ENCODE measurements at places on chromosomes 3 and 15.

DNA sequence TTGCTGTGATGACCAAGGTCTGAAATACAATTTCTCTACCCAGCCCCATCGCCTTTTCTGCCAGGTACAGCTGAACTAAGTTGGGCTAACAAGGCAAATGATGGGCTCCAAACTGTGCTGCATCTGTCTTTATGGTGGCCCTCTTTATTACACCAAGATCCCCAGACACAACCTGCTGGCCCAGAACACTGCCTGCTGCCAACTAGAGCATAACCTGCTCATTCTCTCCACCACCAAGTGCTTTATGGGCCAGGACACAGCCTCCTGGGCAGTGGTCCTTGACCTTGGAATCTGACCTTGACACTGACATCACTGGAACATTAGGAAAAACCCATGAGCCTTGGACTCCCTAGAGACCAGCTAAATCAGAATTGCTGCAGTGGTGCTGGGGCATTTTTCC lies 3.3 kb downstream of the LINS1 start:
- no peak for DNase-seq

- DNase-seq, result peak; percentile 17
These were observed at the start of gene NR2F2 for GRCh38 chr15:96330450-96331143. Gene NR2F2 (plus strand): TSS chr15:96330700. CDS start chr15:96332106, 1,406 bp downstream.

DNA sequence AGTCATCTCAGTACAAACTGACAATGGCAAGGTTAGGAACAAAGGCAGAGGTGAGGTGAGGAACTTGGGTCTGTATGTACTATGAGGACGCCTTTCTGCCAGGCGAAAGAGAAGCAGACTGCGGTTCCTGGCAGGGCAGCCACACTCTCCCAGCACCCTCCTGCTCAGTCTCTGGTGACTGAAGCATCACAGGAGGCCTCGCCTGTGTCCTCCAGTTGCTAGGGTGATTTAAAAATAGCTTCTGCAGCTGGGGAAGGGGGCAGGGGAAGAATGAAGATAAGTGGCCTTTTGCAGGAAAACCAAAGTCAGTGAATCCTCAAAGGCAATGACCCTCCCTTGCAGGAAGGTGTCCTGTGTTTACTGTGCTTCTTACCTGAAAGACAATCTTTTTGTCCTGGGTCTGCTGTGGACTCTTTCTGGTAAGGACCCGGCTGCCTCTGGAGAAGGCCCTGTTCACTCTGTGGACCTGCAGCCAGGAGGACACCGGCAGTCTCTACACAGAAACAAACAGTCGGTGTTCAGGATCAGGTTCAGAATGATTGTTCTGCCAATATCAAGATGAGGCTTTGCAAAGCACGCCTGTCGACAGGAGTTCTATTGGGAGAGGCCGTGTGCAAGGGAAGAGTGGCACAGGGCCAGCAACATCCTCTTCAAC lies 65.7 kb upstream of the DGKG start:
- no peak for DNase-seq

- DNase-seq, result no peak
These were observed 10.8 kb downstream of the WDR5B start for GRCh38 chr3:122405015-122405414.

DNA sequence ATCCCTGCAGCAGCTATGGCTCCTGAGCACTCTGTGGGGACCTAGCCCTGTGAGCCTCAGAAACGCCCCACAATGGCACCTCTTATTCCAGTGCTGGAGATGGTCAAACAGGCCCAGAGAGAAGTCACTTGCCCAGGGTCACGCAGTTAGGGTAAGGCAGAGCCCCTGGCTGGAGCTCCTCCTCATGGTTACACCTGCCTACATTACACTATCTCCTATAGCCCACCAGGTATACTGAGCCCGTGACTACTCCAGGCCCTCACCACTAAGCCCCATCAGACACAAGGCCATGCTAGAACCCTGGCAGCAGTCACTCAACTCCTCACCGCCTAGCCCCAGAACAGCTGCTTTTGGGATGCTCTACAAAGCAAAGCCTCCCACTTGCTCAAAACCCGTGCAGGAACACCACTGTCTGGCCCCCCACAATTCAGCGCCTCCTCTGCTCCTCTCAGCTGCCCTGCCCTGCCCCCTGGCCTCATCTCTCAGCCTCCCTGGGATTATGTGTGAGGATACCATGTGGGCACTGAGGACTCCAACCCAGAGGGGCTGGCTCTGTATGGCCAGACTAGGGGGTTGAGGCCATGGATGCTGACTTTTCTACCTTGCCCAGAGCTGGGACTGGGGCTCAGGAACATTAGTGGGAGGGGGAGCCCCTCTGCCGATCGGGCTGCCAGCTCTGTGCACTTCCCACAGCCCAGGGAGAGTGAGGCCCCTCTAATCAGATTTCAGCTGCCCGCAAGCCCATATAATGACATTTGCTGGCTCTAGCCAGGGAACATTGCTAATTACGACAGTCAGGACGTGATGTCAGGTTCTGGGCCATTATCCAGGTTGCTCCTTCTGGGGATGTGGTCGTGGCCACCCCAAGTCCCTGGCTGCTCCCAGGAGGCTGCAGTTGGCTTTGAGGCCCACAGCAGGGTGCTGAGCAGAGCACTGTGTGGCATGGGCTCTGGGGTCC lies 4.0 kb downstream of the NT5DC2 start:
- no peak for DNase-seq

DNA sequence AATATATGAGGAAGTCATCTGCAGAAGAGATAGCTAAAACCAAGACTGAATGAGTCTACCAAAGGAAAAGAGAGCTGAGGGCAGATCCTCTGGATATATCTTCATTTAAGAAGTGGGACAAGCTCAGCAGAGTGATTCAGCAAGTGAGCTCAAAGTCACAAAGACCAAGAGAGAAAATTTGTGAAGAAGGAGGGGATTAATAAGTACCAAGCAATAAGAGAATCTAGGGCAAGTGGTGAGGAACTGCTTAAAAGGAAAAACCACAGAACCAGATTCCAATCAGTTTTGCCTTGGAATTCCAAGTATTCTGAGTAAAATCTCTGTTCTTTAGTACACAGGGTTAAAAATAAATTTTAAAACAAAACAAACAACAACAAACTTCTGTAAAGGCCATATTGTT lies 3.6 kb downstream of the EHHADH start:
- no peak for DNase-seq

GRCh38 chr15:25242957-25243799 lies 195.6 kb downstream of the UBE3A start:
- no peak for DNase-seq

DNA sequence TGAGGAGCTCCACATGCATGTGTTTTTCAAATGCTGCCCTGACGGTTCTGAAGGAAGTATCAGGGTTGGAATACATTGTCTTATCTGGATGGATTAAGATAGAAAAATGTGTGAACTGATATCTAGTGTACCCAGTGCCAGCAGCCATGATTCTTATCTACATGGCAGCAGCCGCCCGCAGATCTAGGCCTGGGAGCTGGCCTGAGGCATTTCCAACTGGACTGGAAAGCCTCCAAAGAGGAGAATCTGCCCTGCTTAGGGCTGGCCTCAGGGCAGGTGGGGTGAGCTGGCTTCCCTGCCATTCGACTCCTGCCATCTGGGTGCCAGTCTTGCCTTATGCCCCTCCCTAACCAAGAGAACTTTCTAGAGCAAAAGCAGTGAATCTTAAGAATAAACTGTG lies 125.8 kb downstream of the SSR3 start:
- no peak for DNase-seq

DNA sequence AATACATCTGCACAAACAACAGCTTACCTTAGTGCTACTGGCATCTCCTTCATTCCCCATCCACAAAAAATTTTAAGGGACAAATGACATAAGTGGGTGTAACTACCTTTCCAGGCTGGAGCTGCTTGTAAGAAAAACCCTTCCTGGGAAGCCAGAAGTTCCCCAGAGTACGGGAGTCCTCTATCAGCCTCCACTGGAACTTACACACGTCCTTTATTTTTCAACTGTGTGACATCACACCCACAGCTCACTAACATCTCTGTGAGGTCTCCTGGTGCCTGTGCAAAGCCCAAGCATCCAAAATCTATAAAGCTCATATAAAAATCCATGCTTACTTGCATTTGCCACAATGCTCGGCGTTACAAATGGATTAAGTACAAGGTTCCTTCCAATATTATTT lies 27.6 kb downstream of the LRIG1 start:
- no peak for DNase-seq

- no peak for DNase-seq
These were observed 794.8 kb downstream of the MCTP2 start for GRCh38 chr15:95025924-95026728.

All from stimulated activated CD8-positive, alpha-beta memory T cell treated with anti-CD3 and anti-CD28 coated beads, Interleukin-7, amount 100 ng/mL, for 48 hours (primary cell).